ENCODE measurements at places on chromosomes 2 and 18.

DNA sequence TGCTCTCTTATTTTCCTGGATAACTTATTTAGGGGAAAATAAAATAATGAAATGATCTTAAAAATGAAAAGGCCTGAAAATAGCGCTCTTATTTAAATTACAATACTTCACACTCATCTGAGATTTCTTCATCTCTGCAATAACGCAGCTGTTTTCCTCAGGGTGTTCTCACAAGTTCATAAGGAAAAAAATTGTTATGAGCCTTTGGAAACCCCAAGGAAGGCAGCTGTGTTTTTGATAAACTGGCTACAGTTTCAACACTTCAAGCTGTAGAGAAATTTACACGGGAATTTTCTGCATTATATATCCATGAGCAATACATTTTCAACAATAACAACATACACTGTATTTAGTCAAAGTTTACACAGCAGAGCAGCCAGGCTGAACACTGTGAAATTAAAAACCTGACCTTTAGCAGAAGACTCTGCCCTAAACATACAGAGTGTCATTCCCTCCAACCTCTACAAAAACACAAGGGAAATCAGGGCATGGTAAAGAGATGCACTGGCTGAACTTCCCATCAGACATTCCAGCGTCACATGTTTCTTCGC, 959.6 kb downstream of the SLC4A3 start:
- no peaks in the 10 kb centered on the region for H3K4me1 ChIP-seq
- H3K36me3 ChIP-seq, result no peaks in the 10 kb centered on the region
- H3K4me3 ChIP-seq, result no peak overlapping the region
- H3K27ac ChIP-seq, result no peak overlapping the region
- DNase-seq, result no peak

DNA sequence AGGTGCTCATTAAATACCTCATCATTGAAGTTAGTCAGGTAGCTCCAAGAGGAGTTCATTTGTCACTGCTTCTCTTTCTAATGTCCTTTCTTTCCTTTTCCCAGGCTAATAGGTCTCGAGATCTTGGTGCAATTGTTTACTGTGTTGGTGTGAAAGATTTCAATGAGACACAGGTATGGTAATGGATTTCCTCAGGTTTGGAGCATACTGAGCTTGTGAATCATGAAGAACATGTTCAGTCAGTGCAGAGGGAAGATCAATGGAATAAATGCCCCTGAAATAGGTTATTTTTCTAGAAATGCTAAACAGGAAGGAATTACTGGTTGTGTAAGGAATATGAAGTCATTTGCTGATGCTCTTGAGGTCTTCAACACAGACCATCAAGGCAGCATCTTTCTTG, 62.5 kb downstream of the ANTXR1 start:
- peaks cover 7% of the 10 kb centered on the region for H3K27me3 ChIP-seq
- H3K4me1 ChIP-seq, result no peaks in the 10 kb centered on the region
- no peaks in the 10 kb centered on the region for H3K36me3 ChIP-seq
- no peak overlapping the region for H3K4me3 ChIP-seq

DNA sequence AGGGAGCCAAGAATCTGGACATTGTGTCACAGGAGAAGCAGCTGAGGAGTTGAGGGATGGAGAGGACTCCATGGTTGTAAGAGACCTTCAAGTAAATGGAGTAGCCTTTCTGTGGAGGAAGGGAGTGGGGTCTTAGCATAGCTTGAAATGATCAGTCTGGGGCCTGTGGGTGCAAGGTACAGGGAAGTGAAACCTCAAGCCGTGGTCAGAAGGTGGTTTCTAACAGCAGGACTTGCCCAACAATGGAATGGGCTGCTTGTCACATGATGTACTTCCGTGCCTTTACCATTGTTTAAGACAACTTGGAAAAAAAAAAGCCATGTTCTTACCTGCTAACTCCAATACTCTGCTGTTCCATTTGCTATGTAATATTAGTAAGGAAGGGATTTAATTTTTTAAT, 140.7 kb downstream of the LDLRAD4 start:
- H3K27ac ChIP-seq, result no peak overlapping the region
- no peaks in the 10 kb centered on the region for H3K36me3 ChIP-seq
- H3K4me1 ChIP-seq, result peaks cover 7% of the 10 kb centered on the region
- H3K4me3 ChIP-seq, result no peak overlapping the region
- H3K27me3 ChIP-seq, result no peaks in the 10 kb centered on the region
- no peak for DNase-seq

GRCh38 chr2:237700512-237701032, 73.2 kb downstream of the LRRFIP1 start:
- peak overlapping the region; percentile 100 for H3K27ac ChIP-seq
- no peaks in the 10 kb centered on the region for H3K36me3 ChIP-seq
- no peaks in the 10 kb centered on the region for H3K27me3 ChIP-seq
- peaks cover 100% of the 10 kb centered on the region for H3K4me1 ChIP-seq
- peak overlapping the region; percentile 46 for H3K4me3 ChIP-seq

GRCh38 chr2:14932285-14932684, 299.8 kb downstream of the LRATD1 start:
- no peak overlapping the region for H3K4me3 ChIP-seq
- DNase-seq, result no peak
- no peaks in the 10 kb centered on the region for H3K4me1 ChIP-seq

GRCh38 chr2:26709323-26710110, 17.0 kb downstream of the KCNK3 start:
- no peak overlapping the region for H3K27ac ChIP-seq
- H3K36me3 ChIP-seq, result no peaks in the 10 kb centered on the region
- H3K4me3 ChIP-seq, result no peak overlapping the region
- no peak for DNase-seq

GRCh38 chr2:224078656-224079055, 39.6 kb upstream of the SERPINE2 start:
- no peaks in the 10 kb centered on the region for H3K27me3 ChIP-seq
- DNase-seq, result no peak
- no peaks in the 10 kb centered on the region for H3K4me1 ChIP-seq
- no peak overlapping the region for H3K27ac ChIP-seq
- H3K36me3 ChIP-seq, result no peaks in the 10 kb centered on the region

DNA sequence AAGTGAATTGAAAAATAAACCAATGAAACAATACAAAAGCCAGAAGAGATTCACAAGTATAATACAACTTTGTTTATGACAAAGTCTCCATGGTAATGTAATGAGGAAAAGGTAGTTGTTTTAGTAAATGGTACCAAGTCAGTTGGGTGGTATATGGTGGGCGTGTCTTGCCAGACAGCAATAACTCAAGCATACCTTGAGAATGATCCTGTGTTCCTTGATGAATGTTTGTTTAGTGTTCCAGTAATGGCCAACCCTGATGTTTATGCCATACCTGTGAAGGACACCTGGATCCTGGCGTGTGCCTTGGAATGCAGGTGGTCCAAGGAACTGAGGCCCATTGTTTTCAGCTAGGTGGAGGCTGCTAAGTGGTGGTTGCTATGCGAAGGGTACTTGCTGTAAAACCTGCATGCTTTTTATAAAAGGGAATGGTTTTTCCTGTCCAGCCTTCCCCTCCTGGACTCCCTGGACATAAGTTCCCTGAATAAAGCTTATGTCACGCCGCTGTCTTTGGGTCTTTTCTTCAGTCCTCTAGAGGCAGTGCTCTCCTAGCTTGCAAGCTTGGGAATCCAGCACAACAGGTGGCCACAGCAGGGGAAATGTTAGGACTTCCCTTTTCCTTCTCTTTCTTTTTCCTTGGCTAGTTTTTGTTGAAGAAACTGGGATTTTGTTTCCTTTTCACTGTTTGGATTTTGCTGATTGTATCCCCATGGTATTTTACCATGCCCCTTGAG, 54.7 kb downstream of the MTA3 start:
- H3K36me3 ChIP-seq, result no peaks in the 10 kb centered on the region
- H3K4me1 ChIP-seq, result no peaks in the 10 kb centered on the region
- no peak overlapping the region for H3K4me3 ChIP-seq
- H3K27ac ChIP-seq, result no peak overlapping the region
- DNase-seq, result no peak
- no peaks in the 10 kb centered on the region for H3K27me3 ChIP-seq

DNA sequence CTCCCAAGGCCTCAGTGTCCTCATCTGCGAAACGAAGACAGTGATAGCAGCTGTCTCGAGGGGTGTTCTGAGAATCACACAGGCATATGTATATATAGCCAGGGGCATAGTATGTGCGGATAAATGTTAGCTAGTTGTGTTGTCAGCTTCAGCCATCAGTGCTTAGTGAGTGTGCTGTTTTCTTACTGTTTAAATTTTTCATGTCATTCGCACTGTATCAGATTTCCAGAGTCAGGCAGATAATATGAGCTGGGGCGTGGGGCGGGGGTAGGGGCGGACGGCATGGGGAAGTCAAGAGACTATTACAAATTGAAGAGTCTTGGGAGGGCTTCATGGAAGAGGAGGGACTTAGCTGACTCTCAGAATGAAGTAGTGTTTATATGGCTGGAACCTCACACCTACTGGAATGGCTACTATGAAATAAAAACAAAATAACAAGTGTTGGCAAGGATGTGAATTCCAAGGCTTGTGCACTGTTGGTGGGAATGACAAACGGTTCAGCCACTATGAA, 7.0 kb downstream of the TRAPPC12 start:
- peaks cover 35% of the 10 kb centered on the region for H3K36me3 ChIP-seq
- DNase-seq, result no peak
- no peaks in the 10 kb centered on the region for H3K27me3 ChIP-seq
- no peak overlapping the region for H3K27ac ChIP-seq
- no peak overlapping the region for H3K4me3 ChIP-seq
- H3K4me1 ChIP-seq, result peaks cover 22% of the 10 kb centered on the region

DNA sequence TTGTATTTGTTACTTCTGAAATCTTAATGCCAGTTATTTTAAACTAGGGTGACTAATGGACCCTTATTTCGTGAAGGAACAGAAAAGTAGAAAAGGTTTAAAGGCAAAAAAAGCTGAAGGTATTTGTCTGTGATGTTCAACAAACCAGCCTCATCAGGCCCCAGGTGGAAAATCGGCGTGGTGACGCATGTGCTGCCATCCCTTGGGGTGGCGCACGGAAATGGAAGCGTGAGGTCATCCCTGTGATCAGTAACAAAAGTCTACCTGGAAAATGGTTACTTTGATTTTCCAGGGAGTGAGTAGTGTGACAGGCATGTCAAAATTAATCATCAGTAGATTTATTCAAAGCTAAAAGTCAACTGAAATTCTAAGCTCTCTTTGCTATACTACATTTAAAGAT, 313.2 kb downstream of the GBX2 start:
- H3K4me3 ChIP-seq, result no peak overlapping the region
- H3K36me3 ChIP-seq, result no peaks in the 10 kb centered on the region
- no peaks in the 10 kb centered on the region for H3K4me1 ChIP-seq
- no peak overlapping the region for H3K27ac ChIP-seq
- no peaks in the 10 kb centered on the region for H3K27me3 ChIP-seq

DNA sequence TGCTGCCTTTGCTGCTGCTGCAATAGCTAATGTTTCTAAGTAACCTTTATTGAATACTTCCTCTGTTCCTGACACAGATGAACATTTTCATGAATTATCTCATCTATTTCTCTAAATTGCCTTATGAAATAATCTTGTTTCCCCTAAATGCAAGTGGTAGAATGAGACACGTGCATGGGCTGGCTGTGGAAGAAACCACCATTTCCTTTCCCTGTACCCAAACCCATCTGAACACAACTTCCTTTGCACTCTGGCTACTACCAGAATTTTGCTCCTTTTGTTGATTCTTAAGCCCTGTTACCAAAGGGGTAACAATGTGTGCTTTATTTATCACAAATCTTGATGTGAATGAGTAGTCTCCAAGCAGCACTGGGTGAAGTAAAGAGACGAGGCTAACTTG, 29.2 kb downstream of the AKAIN1 start:
- no peaks in the 10 kb centered on the region for H3K36me3 ChIP-seq
- H3K4me1 ChIP-seq, result no peaks in the 10 kb centered on the region
- no peaks in the 10 kb centered on the region for H3K27me3 ChIP-seq
- H3K27ac ChIP-seq, result no peak overlapping the region
- no peak overlapping the region for H3K4me3 ChIP-seq

GRCh38 chr2:28956890-28957289, 24.2 kb upstream of the TOGARAM2 start:
- DNase-seq, result no peak
- peak overlapping the region; percentile 43 for H3K27ac ChIP-seq
- H3K27me3 ChIP-seq, result no peaks in the 10 kb centered on the region
- peaks cover 14% of the 10 kb centered on the region for H3K4me1 ChIP-seq

GRCh38 chr2:40287773-40288172, 164.1 kb downstream of the SLC8A1 start:
- no peaks in the 10 kb centered on the region for H3K27me3 ChIP-seq
- peaks cover 13% of the 10 kb centered on the region for H3K4me1 ChIP-seq
- DNase-seq, result no peak
- H3K4me3 ChIP-seq, result no peak overlapping the region
- no peak overlapping the region for H3K27ac ChIP-seq

DNA sequence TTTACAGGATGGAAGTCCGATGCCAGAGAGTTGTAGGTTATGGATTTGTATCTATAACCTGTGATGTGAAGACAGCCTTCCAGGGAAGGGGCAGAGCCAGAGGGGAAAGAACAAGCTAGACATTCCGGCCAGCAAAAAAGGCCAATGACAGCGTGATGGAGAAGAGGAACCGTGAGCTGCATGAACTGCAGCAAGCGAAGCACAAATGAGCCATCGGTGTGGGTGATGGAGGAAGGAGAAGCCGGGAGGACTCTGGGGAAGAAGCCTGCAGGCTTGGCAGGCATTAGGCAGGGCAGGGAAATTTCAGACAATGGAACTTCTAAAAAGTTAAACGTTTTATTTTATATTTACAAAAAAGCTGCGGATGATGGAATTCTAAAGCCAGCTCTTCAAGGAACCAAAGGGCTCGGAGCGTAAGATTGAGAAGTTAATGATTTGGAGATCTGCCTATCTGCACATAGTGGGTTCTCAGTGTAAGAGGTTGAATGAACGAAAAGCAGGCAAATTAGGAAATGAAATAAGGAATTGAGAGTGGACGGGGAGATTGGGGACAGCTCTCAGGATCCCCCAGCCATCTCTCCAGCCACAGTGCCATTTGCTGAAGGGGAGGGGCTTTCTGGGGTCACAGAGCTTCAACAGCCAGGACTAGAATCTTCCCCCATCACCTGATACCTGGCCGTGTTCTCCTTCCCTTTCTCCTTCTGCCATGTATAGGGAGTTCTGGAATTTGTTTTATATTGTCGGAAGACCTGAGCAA, 28.4 kb downstream of the NGEF start:
- H3K4me3 ChIP-seq, result no peak overlapping the region
- DNase-seq, result peak; percentile 20
- no peak overlapping the region for H3K27ac ChIP-seq
- H3K27me3 ChIP-seq, result peaks cover 12% of the 10 kb centered on the region
- no peaks in the 10 kb centered on the region for H3K36me3 ChIP-seq
- no peaks in the 10 kb centered on the region for H3K4me1 ChIP-seq

DNA sequence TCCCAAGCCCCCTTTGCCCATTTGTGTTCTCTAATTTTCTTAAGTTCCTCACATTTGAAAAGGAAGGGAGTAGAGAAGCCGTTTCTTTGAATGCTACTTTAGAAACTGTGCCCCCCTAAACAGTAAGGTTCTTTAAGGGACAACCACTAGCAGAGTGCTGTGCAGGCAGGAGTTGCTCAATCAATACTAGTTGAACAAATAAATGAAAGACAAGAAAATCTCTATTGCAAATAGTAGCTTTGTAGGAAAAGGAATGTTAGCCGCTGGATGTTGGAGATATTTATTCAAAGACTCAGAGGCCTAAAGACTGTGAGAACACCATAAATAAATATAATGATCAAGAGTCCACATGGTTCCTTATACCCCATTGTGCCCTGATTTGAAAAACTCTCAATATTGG, 119.8 kb upstream of the SMAD7 start:
- no peak overlapping the region for H3K27ac ChIP-seq
- no peak for DNase-seq
- no peak overlapping the region for H3K4me3 ChIP-seq
- H3K27me3 ChIP-seq, result no peaks in the 10 kb centered on the region

- no peaks in the 10 kb centered on the region for H3K36me3 ChIP-seq
- H3K4me3 ChIP-seq, result no peak overlapping the region
- no peak overlapping the region for H3K27ac ChIP-seq
- no peaks in the 10 kb centered on the region for H3K27me3 ChIP-seq
- DNase-seq, result no peak
Observed at GRCh38 chr2:144630459-144631215, 110.7 kb upstream of the ZEB2 start.
